ENCODE measurements at places on chromosomes 11 and 22. TPM values are rescaled to one million over a fixed set of nuclear protein-coding genes. Genes with fewer than 3 reads are reported as not detected.

- DNase-seq = no peak
Measured at GRCh38 chr11:134044514-134045284, 24.2 kb upstream of the JAM3 start.

Gene GRM5
- total RNA-seq = 0.03 TPM

Gene OR2AG1
- not detected for total RNA-seq

Gene MMP7
- not detected for total RNA-seq

Gene PTDSS2
- total RNA-seq = 26.5 TPM

Gene DRD4
- 0.29 TPM for total RNA-seq

- DNase-seq = no peak
Measured at GRCh38 chr11:44887636-44888035, 63.0 kb downstream of the TP53I11 start.
